SJSA1 (cell line): ENCODE measurements at places on chromosomes 3 and 15. TPM values are rescaled to one million over a fixed set of nuclear protein-coding genes. Genes with fewer than 3 reads are reported as not detected.

GRCh38 chr15:98151096-98151495, 190.6 kb downstream of the ARRDC4 start:
- H3K4me3 ChIP-seq, result no peak overlapping the region
- H3K4me1 ChIP-seq, result peaks cover 7% of the 10 kb centered on the region
- no peaks in the 10 kb centered on the region for H3K27me3 ChIP-seq
- DNase-seq, result no peak

GRCh38 chr15:44501768-44502366, 35.1 kb upstream of the EIF3J start:
- no peak overlapping the region for H3K4me3 ChIP-seq
- H3K27me3 ChIP-seq, result no peaks in the 10 kb centered on the region
- H3K4me1 ChIP-seq, result no peaks in the 10 kb centered on the region
- H3K36me3 ChIP-seq, result peaks cover 68% of the 10 kb centered on the region

- no peak overlapping the region for H3K27ac ChIP-seq
- no peak for DNase-seq
- no peaks in the 10 kb centered on the region for H3K36me3 ChIP-seq
- H3K27me3 ChIP-seq, result no peaks in the 10 kb centered on the region
- peaks cover 38% of the 10 kb centered on the region for H3K4me1 ChIP-seq
These were observed 68.8 kb downstream of the FOXB1 start for GRCh38 chr15:60072826-60073465.

GRCh38 chr3:179942553-179943075, 94.1 kb downstream of the PEX5L start:
- H3K27ac ChIP-seq, result no peak overlapping the region
- no peaks in the 10 kb centered on the region; the same call in none of the 2 replicates for H3K27me3 ChIP-seq
- no peaks in the 10 kb centered on the region for H3K36me3 ChIP-seq
- no peak overlapping the region for H3K4me3 ChIP-seq

DNA sequence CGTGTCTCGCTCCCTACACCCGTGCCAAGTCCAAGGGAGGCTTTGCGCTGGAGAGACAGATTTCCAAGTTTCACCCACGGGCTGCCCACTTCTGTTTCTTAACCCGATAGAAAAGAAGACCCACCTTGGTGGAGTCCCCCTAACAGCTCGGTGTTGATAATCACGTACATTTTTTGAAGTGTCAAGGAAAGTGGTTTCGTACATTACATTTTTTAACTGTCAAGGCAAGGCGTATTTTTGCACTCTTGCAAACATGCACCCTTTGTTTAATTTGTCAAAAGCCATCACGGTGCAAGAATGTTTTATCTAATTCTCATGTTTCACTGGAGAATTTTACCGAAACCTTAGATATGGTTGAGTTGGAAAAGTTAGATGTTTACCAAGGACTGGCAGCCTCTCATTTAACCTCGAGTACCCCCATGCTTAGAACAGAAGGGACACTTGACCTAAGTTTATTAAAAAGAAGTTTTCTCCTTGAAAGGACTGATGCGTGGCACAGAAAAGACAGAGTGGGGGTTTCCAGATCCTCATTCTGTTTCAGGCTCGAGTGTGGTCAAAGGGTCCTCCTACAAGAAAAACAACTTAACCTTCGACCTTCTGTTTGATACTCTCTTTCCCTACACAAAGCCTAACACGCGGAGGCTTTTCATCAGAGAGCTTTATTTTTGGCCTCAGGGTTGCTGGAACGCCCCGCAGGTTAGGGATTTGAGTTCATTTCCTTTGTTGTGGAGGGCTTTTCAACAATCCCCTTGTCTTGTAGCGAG, 882 bp downstream of the GXYLT2 start:
- peak overlapping the region; percentile 55 for H3K4me3 ChIP-seq
- no peaks in the 10 kb centered on the region for H3K27me3 ChIP-seq
- peak; percentile 39 for DNase-seq

DNA sequence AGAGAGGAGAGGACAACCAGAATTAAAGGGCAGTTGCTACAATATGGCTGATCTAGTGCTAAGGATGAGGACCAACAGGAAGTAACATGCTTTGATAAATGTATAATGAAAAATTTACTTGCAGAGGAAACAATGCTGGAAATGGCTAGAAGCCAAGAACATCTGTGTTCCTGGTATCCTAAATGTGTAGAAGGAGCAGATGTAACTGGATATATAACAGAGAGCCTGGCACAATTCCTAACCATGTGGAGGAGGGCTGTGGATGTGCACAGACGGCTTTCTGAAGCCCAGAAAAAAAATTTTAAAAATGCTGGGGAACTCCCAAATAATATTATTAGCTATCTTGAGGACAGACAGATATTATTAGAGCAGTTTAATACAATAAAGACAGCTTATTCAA, 159.4 kb upstream of the GBE1 start:
- no peak overlapping the region for H3K4me3 ChIP-seq
- H3K27ac ChIP-seq, result no peak overlapping the region
- H3K27me3 ChIP-seq, result no peaks in the 10 kb centered on the region
- DNase-seq, result no peak
- no peaks in the 10 kb centered on the region for H3K4me1 ChIP-seq

DNA sequence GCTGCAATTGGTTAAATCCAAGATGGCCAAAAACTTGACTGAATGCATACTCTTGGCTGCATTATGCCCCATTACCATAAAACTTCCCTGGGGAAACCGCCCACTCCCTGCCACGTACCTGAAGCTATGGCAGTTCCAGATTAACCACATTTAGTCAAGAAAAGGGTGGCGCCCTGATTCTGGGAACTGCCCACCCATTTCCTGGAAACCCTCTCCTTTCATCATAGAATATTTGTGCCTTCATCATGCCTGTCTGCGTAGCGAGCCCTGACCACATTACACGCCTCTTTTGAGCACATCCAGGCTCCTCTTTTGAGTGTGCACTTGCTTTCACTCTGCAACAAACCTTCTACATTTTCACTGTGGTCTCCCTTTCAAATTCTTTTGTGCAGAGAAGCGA, 5.2 kb downstream of the LINS1 start:
- no peak for DNase-seq
- peaks cover 11% of the 10 kb centered on the region for H3K4me1 ChIP-seq
- H3K36me3 ChIP-seq, result no peaks in the 10 kb centered on the region; the same call in 1 of the 2 replicates
- H3K27me3 ChIP-seq, result no peaks in the 10 kb centered on the region
- H3K27ac ChIP-seq, result no peak overlapping the region

DNA sequence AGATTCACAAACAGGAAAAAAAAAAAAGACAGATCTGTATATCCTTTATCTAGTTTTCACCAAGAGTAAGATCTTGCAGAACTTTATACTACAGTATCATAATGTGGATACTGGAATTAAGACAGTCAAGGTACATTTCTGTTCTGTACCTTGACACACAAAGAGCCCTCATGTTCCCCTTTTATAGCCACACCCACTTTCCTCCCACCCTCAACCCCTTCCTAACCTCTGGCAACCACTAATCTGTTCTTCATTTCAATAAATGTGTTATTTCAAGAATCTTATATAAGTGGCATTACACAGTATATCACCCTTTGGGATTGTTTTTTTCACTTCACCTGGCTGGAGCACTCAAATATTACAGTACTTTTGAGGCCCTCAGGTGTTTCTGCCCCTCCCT, 3.6 kb upstream of the RAB6B start:
- no peak overlapping the region for H3K4me3 ChIP-seq
- H3K27me3 ChIP-seq, result peaks cover 36% of the 10 kb centered on the region
- no peaks in the 10 kb centered on the region for H3K36me3 ChIP-seq
- no peak overlapping the region for H3K27ac ChIP-seq

- no peak for DNase-seq
- no peaks in the 10 kb centered on the region for H3K27me3 ChIP-seq
- no peaks in the 10 kb centered on the region for H3K36me3 ChIP-seq
- peaks cover 17% of the 10 kb centered on the region for H3K4me1 ChIP-seq
- no peak overlapping the region for H3K4me3 ChIP-seq
- no peak overlapping the region for H3K27ac ChIP-seq
These were observed 726.0 kb upstream of the ZNF385D start for GRCh38 chr3:22476976-22477375.

DNA sequence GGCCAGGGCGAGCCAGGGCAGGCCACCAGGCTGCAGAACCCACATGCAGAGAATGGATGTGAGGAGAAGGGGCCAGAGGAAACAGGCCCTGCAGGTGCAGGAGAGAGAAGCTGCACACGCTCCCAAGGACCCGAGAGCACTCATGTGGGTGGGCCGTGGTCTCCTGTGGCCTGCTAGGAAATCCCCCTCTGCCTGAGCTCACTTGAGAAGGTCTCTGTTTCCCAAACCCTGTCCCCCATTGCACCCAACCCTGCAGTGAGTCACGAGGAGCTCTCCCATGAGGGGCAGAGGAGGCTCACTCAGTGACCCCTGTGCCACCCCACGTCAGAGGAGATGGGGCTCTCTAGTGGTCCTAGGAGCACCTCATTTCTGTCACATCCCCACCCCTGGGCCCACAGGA, 111.1 kb downstream of the KLF13 start:
- H3K27ac ChIP-seq, result no peak overlapping the region
- H3K4me1 ChIP-seq, result peaks cover 51% of the 10 kb centered on the region
- no peak for DNase-seq
- H3K27me3 ChIP-seq, result no peaks in the 10 kb centered on the region
- H3K36me3 ChIP-seq, result no peaks in the 10 kb centered on the region
- no peak overlapping the region for H3K4me3 ChIP-seq

- no peaks in the 10 kb centered on the region for H3K4me1 ChIP-seq
- no peaks in the 10 kb centered on the region for H3K36me3 ChIP-seq
- no peak for DNase-seq
These were observed 40.7 kb downstream of the SYN2 start for GRCh38 chr3:12044860-12045259.

DNA sequence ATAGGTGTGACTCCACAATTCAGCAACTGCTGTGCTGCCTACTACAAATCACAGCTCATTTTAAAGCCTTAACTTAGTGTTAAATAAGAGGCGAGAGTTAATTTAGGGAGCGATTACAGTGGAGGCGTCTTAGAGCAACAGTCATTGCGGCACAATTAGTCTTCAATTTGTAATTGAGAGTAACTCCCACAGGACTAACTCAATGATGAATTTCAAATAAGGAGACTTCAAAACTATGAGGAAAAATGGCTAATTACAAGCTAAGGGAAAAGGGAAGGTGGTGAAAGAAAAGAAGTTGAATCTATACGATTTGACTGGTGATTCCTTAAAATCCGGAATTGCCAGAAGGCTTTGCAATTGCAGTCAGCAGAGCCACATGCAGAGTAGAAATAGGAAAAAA, 63.7 kb upstream of the FOXB1 start:
- no peaks in the 10 kb centered on the region for H3K27me3 ChIP-seq
- H3K4me1 ChIP-seq, result peaks cover 13% of the 10 kb centered on the region
- DNase-seq, result no peak

GRCh38 chr3:194062830-194063229, 73.1 kb upstream of the HES1 start:
- no peaks in the 10 kb centered on the region for H3K36me3 ChIP-seq
- no peaks in the 10 kb centered on the region for H3K27me3 ChIP-seq
- no peak overlapping the region for H3K27ac ChIP-seq
- peaks cover 10% of the 10 kb centered on the region for H3K4me1 ChIP-seq
- DNase-seq, result no peak

GRCh38 chr3:13655061-13655913, 106.4 kb downstream of the FBLN2 start:
- H3K4me3 ChIP-seq, result no peak overlapping the region
- H3K4me1 ChIP-seq, result peaks cover 10% of the 10 kb centered on the region
- no peak overlapping the region for H3K27ac ChIP-seq
- H3K27me3 ChIP-seq, result peaks cover 19% of the 10 kb centered on the region

GRCh38 chr3:28777806-28778475, 429.3 kb upstream of the AZI2 start:
- DNase-seq, result no peak
- no peaks in the 10 kb centered on the region for H3K36me3 ChIP-seq
- H3K4me3 ChIP-seq, result no peak overlapping the region
- no peaks in the 10 kb centered on the region for H3K4me1 ChIP-seq
- no peaks in the 10 kb centered on the region for H3K27me3 ChIP-seq

- no peak overlapping the region for H3K4me3 ChIP-seq
- no peak for DNase-seq
- no peak overlapping the region for H3K27ac ChIP-seq
- H3K4me1 ChIP-seq, result peaks cover 12% of the 10 kb centered on the region; the same call in 1 of the 2 replicates
These were observed 4.3 kb upstream of the CCR4 start for GRCh38 chr3:32946973-32947788.

GRCh38 chr3:45715945-45716344, 26.7 kb downstream of the SACM1L start:
- H3K4me3 ChIP-seq, result no peak overlapping the region
- no peak for DNase-seq
- H3K27ac ChIP-seq, result no peak overlapping the region
- peaks cover 20% of the 10 kb centered on the region for H3K36me3 ChIP-seq
- H3K4me1 ChIP-seq, result no peaks in the 10 kb centered on the region

DNA sequence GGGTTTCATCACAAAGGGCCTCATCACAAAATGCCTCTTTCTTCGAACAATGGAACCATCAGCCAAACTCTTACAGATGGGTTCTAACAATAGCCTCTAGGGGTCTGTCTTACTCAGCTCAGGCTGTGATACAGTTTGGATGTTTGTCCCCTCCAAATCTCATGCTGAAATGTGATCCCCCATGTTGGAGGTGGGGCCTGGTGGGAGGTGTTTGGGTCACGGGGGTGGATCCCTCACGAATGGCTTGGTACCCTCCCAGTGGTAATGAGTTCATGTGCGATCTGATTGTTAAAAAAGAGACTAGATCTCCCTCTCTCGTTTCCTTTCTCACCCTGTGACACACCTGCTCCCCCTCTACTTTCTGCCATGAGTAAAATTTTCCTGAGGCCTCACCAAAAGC, 47.9 kb upstream of the LIPC start:
- no peaks in the 10 kb centered on the region for H3K27me3 ChIP-seq
- no peak for DNase-seq
- no peaks in the 10 kb centered on the region for H3K36me3 ChIP-seq
- H3K4me3 ChIP-seq, result no peak overlapping the region
- no peak overlapping the region for H3K27ac ChIP-seq
- peaks cover 1% of the 10 kb centered on the region for H3K4me1 ChIP-seq

DNA sequence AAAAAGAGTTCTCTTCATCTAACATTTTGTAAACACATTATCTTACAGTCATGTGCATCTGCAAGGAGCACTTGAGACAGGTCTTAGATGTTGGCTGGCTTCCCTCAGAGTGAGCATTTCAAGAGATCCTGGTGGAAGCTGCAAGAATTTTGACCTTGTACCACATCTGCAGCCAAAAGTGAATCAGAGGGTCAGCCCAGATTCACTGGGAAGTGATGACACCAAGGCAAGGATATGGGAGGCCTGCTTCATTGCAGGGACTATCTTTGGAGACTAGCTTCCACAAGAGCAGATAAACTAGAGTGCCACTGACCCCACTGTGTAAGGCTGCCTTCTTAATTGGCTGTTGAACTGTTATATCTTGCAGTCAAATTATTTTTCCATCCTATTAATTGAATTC, 21.3 kb upstream of the GADL1 start:
- no peak for DNase-seq
- no peak overlapping the region for H3K27ac ChIP-seq
- H3K4me3 ChIP-seq, result no peak overlapping the region
- H3K4me1 ChIP-seq, result no peaks in the 10 kb centered on the region
- no peaks in the 10 kb centered on the region for H3K27me3 ChIP-seq

Gene EXOSC7
- 52.2 and 92.5 TPM in 2 replicates for total RNA-seq

Gene CD200
- total RNA-seq, result not detected in 2 replicates

Gene FES
- total RNA-seq, result 0.16 TPM in 1 of 2 replicates, not detected in the other

Gene TMEM207
- total RNA-seq, result not detected in 2 replicates

Gene FEZF2
- total RNA-seq, result not detected in 2 replicates

Gene LEO1
- total RNA-seq, result 47.7 and 51.6 TPM in 2 replicates

Gene GALNT15
- total RNA-seq, result 1.3 and 2.1 TPM in 2 replicates

Gene GPR27
- not detected in 2 replicates for total RNA-seq

Gene ROBO1
- 25.4 and 38.9 TPM in 2 replicates for total RNA-seq

Gene COL6A5
- not detected in 2 replicates for total RNA-seq

Gene LRRN1
- total RNA-seq, result not detected in 2 replicates

Gene CCR8
- total RNA-seq, result not detected in 2 replicates

Gene TAGLN3
- total RNA-seq, result not detected in 2 replicates

Gene SOX2
- 25.6 and 26.8 TPM in 2 replicates for total RNA-seq
